BJ (cell line): ENCODE measurements at places on chromosomes 6 and 20. TPM values are rescaled to one million over a fixed set of nuclear protein-coding genes. Genes with fewer than 3 reads are reported as not detected.

GRCh38 chr6:157266274-157267101 is 56.8 kb downstream of the TMEM242 start:
- DNase-seq: no peak

DNA sequence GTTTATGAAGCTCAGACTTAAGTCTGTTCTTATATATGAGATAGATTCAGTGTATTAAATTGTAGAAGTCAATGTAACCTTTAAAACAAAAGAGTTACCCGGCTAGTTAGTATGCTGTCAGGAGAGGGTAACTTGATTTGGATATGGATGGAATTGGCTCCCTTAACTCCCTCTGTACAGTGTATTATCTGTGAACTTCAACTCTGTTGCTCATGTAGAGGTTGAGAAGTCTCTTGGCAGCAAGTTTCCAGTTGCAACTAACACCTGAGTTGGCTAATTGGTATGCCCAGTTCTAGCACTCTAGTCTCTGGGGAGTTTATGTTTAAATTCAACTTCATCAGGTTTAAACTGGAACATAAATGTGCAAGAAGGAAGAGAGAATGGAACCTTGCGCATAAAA is 111.0 kb downstream of the NCOA3 start:
- no peak for DNase-seq

- DNase-seq: no peak
These were observed 538.3 kb downstream of the GRIK2 start for GRCh38 chr6:101931766-101932165.

LGSN gene
- not detected in 2 replicates for polyA plus RNA-seq

OR2J3 gene
- not detected in 2 replicates for polyA plus RNA-seq
